ENCODE measurements at places on chromosomes 2 and 18.

DNA sequence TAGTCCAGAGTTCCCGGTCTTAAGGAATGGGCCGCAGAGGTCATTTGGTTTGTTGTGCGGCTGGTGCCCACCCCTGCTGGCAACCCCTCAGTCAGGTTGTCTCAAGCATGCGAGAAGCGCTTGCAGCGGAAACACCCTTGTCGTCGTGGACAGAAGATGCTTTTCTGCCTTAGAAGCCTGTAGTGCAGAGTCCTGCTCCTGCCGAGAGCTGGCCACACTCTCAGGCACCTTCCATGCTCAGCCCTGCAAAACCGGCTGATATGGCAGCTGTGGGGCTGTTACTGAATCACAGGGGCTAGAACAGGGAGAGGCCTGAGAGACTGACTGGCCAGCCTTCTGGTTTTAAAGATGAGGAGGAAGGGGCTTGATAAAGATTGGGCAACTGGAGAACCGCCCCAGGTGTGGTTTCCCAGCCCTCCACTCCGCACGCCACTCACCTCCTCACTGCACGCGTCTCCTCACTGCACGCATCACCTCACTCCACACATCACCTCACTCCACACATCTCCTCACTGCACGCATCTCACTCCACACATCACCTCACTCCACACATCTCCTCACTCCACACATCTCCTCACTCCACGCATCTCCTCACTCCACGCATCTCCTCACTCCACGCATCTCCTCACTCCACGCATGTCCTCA, 103.6 kb downstream of the USP40 start:
- DNase-seq: no peak

DNA sequence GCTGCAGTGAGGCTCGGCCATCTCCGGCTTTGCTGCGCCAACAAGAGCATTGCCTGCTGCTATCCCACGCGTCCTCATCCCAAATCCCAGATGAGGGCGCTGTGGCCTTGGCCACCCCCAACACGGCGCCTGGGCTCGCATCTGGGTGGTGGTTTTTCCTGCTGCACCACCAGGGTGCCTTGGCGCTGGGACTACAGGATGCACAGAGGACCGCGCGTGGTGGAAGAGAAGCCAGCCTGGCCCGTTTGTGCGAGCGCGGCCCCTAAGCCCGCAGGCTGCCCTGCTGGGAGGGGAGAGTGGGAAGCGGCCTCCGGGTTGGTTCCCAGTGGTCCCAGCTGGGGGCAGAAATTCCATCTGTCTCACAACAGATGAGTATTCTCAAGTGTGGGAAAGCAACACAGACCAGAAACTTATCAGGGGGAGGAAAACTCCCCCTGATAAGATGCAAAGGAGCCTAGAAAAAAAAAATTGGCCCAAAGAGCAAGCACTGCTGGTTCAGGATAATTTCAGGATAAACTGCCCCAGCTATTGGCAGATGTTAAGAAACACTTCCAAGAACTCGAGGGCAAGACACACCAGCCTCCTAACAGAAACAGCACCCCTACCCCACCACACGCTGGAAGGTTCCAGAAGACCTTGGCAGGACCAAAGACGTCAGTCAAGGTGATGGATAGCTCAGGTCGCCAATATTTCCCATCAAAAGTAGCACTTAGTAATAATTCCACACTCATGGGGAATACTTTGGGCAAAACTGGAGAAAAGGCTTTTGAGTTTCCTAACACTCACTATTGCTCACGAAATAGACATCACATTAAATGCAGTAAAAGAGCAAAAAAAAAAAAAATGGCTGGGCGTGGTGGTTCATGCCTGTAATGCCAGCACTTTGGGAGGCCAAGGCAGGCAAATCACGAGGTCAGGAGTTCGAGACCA, 152.1 kb downstream of the PXDN start:
- no peak for DNase-seq

GRCh38 chr2:140747090-140747489, 1383.7 kb downstream of the LRP1B start:
- no peak for DNase-seq

GRCh38 chr2:9030190-9030589, 26.7 kb upstream of the MBOAT2 start:
- DNase-seq: no peak

DNA sequence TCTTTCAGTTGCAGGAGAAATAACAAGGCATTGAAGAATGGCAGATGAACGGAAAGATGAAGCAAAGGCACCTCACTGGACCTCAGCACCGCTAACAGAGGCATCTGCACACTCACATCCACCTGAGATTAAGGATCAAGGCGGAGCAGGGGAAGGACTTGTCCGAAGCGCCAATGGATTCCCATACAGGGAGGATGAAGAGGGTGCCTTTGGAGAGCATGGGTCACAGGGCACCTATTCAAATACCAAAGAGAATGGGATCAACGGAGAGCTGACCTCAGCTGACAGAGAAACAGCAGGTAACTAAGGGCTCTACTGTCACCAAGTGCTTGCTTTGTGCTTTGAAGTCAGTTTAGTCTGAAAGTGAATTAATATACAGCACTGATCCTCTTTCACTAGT, 118.5 kb upstream of the UNC80 start:
- no peak for DNase-seq

- no peak for DNase-seq
These were observed 245.9 kb downstream of the TFCP2L1 start for GRCh38 chr2:121038891-121039616.

DNA sequence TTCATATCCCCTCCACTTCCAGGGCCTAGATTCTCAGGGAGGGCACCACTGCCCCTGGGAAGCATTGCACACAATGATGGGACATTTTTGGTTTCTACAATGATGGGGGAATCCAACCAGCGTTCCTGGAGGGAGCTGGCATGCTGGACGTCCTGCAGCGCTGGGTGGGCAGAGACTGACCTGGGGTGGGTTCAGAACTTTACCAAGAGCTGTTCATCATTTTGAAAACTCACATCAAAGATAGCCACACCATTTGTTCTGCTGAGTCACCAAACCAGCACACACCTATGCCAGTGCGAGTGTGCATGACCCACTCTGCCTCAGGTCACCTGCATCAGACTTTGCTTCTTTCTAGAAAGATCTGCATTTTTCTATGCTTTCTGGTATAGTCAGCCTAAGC, 14.1 kb upstream of the ARMC9 start:
- no peak for DNase-seq

DNA sequence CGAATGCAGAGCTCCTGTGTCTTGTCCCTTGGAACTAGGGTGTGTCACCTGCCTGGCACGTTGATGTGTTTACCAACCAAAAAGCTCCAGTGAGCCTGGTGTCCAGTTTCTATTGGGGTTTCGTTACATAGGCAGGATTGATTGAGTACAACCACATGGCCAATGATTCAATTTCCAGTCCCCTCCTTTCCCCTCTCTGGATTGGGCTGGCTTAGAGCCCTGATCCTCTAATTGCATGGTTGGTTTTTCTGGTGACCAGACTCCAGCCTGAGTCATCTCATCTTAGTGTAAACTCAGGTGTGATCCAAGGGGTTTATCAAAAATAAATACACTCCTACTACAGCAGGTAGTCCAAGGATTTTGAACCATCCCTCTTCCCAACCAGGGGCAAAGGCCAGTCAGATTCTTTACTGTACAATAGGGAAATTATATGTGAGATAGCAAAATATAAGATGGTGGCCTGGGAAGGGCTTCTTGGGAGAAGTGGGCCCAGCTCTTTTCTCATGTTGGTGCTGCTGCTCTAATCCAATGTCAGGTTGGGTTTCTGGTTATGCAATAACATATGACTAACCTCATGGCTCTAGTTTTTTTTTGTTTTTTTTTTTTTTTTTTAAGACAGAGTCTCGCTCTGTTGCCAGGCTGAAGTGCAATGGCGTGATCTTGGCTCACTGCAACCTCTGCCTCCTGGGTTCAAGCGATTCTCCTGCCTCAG, 64.7 kb upstream of the MGAT5 start:
- DNase-seq: no peak

DNA sequence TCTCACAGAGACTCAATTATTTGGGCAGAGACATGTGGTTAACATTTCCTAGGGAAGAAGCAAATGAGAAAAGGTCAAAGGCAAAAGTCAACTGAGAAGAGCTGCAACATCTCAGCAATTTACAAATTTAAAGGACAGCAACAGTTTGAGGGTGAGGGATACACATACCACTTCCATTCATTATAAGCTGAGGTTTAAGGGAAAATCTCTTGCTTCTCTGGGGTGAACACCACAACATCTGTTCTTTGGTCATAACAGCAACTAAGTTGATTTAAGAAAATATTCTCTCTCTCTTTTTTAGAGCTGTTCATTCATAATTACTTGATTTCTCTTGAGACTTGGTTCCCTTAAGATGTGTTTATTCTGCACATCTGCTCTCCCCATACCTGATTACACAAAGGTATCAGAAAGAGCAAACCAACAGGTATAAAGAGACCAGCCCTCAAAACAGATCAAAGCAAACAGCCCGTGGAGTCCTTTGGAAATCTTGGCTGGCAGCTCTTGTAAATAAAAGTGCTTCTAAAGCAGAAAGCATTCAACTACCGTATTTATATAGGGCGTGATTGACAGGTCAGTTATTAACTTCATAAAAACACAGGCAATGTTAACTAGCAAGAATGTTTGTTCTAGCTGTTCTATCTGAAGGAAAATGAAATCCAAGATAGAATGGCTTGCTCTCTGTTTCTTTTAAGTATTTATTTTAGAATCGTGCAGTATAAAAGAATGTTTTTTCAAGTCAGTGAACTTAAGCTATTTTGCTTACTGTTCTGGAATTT, 132.8 kb downstream of the THADA start:
- no peak for DNase-seq

- no peak for DNase-seq
These were observed 57.7 kb downstream of the ZEB2 start for GRCh38 chr2:144462266-144462665.

- DNase-seq: no peak
These were observed 18.8 kb downstream of the ZNF385B start for GRCh38 chr2:179842498-179843153.

DNA sequence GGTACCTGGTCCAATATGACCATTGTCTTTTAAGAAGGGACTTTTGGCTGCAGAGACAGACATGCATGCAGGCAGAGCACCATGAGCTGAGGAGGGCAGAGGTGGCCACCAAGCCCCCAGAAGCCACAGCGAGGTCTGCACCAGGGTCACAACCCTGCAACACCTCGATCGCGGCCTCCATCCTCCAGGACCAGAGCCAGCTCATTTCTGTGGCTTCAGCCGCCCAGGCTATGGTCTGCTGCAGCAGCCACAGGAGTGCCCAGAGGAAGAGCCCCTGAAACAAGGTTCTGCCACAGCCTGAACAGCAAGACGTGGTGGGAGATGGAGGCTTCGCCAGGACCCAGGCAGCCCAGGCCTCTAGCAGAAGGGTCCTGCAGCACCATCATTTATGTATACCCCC, 53.9 kb downstream of the ANKMY1 start:
- DNase-seq: no peak

GRCh38 chr2:162175714-162176113, 23.7 kb upstream of the GCG start:
- no peak for DNase-seq

DNA sequence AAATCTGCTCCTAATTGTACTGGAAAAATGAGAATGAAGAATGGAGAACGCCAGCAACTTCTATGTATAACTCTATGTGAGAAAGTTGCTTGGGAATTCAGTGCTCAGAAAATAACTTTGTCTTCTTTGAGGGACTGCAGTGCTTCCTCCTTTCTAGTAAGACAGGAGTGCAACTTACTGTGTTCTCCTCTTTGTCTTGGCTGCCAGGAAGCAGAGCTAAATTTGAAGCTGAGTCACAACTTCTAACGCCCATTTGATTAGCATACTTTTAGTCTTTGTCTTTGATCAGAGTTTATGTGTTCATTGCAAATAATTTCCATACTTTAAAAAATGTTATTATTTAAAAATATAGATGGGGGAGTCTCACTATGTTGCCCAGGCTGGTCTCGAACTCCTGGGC, 6.6 kb downstream of the ARHGAP25 start:
- no peak for DNase-seq

GRCh38 chr18:2572892-2573291, 1.5 kb downstream of the NDC80 start:
- DNase-seq: no peak

DNA sequence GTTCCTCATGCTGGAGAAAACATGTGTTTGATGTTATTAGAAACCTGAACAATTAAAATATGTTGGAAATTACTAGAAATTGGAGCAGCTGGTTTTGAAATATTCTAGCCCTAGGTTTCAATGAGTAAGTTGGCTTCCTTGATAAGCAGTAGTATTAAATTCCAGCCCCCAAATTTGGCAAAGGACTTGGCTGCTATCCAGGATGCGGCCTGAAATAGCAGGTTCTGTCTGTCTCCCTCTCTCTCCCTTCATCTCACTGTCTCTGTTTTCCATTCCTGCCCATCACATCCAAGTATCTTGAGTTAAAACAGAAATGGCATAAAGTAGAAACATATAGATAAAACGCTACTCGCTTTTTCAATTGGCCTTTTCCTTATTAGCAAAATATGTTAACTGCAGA, 20.9 kb upstream of the GPR45 start:
- no peak for DNase-seq

GRCh38 chr2:42860319-42861094, 68.1 kb upstream of the HAAO start:
- no peak for DNase-seq

DNA sequence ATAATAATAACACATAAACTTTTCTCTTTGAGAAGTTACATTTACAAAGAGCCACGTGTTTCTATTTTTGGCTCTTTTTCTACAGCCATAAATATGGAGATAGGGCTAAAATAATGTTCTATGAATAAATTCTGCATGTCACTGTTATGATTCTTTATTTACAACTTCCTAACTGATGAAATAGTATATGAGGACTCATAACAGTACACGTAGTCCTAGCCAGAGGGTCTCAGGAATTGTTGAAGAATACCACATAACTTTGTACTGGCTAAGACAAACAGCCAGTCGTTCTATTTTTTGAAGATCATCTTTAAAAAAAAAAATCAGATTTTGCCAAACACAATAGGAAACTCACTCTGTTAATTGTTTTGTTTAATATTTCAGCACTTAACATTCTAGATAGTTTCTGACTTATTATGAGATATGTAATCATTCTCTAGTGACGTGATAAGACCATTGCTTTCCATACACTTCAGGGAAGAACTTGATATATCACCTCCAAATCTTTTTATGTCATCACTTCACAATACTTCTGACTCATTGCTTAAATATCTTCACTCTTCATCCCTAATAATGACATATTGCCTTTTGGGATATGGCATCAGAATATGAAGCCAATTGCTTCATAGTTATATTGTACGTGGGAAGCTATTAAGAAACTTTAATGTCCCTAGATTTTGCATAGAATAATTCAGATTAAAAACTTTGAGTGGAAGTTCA, 256.1 kb downstream of the XIRP2 start:
- no peak for DNase-seq

GRCh38 chr2:187310701-187311100, 137.4 kb downstream of the CALCRL start:
- DNase-seq: no peak

GRCh38 chr2:195648787-195649186, 8.2 kb upstream of the SLC39A10 start:
- DNase-seq: no peak

GRCh38 chr2:40396124-40396523, 55.8 kb downstream of the SLC8A1 start:
- DNase-seq: no peak

GRCh38 chr2:172510088-172510487, 45.8 kb upstream of the PDK1 start:
- DNase-seq: no peak

Measured in stimulated activated CD4-positive, alpha-beta T cell treated with anti-CD3 and anti-CD28 coated beads, TNF-alpha, amount 100 ng/mL, for 24 hours (primary cell).